ENCODE measurements at places on chromosomes 12 and 14.

- DNase-seq: no peak
These were observed 42.2 kb downstream of the JAG2 start for GRCh38 chr14:105126126-105126980.

GRCh38 chr14:69676723-69677122 lies 65.3 kb downstream of the SUSD6 start:
- DNase-seq: no peak

DNA sequence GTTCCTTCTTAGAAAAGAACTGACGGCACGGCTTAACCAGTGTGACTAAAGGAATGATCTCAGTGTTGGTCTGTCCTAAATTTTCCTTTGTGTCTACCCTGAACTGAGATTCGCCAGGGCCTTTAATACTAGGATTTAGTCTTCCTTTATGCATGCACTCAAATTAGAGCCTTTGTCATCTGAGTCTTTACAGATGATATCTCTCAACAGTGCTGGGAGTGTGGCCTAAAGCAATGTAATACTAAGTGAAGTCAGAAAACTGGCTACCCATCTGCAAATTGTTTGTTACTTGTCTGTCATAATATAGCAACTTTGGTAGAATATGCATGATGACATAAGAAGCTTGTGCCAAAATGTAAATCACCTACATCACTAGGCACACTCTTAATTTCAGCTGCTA lies 95.4 kb downstream of the PTPRO start:
- DNase-seq: no peak

- DNase-seq: no peak
These were observed 25.5 kb upstream of the P2RX4 start for GRCh38 chr12:121184425-121184824.

GRCh38 chr12:5170844-5171243 lies 127.2 kb downstream of the KCNA5 start:
- no peak for DNase-seq

GRCh38 chr12:84955298-84955697 lies 42.7 kb upstream of the SLC6A15 start:
- no peak for DNase-seq

- no peak for DNase-seq
These were observed 24.0 kb downstream of the RNF34 start for GRCh38 chr12:121423682-121424623.

GRCh38 chr12:131827961-131828534 lies at the start of gene MMP17:
MMP17 (plus strand) TSS chr12:131828393; CDS start chr12:131828495, 102 bp downstream.
- no peak for DNase-seq

GRCh38 chr14:30322819-30323218 lies 236.1 kb upstream of the G2E3 start:
- DNase-seq: no peak

DNA sequence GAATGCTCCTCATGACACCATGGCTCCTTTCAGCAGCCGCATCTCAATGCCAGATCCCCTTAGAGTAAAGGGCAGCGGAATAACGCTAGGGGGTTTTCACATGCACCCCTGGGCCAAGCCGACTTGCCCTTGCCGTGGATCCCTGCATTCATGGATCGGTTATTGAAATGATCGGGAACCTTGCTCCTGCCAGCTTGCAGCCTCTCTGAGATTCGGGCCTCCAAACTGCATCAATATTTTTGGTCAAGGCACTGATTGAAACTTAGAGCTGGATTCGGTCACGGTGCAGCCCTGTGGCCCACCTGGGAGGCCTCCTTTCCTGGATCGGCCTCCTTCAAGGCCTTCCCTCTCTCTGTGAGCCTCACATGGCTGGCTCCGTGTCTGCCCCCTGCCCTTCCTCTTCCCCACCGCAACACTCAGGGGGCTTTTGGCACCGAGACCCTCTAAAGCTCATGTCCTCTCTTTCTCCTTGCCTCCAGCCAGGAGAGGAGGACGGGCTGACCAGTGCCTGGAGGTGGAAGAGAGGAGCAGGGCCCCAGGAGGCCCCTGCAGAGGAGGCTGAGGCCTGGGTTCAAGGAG lies 1.8 kb downstream of the PTPN6 start:
- no peak for DNase-seq

DNA sequence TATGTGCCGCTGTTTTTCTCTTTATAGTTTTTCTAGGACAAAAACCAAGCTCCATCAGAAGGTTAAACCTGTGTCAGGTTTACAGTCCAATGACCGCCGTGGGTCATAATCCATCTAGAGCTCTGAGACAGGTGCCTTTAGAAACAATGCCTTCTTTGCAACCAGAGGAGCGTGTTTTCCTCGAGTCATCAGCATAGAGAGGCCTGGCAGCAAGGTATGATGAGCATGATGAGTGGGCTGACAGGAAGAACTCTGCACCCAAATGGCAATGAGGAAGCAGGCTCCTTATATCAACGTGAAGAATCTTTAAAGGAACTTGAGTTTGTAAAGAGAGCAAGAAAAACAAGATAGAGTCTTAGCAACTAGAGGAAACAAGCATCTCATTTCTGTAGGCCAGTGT lies 60.5 kb upstream of the NUDT4 start:
- DNase-seq: no peak

GRCh38 chr14:99644723-99645544 lies at the start of gene HHIPL1:
HHIPL1 (plus strand) TSS chr14:99645129; CDS start chr14:99645208, 79 bp downstream.
- DNase-seq: no peak

DNA sequence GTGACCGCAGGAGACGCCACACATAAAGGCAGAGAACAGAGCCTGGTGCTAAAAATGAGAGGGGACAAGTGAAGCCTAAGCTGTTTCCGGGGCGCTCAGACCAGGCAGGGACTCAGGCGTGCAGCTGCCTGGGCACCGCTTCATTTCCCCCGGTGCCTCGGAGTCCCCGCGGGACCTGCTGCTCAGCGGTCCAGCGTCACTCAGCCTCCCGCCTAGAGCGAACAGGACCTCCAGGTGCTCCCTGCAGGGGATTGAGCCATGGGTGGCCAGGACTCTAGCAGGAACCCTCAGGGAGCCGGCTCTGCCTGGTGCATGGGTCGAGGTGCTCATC lies 31.0 kb downstream of the CCDC85C start:
- no peak for DNase-seq

DNA sequence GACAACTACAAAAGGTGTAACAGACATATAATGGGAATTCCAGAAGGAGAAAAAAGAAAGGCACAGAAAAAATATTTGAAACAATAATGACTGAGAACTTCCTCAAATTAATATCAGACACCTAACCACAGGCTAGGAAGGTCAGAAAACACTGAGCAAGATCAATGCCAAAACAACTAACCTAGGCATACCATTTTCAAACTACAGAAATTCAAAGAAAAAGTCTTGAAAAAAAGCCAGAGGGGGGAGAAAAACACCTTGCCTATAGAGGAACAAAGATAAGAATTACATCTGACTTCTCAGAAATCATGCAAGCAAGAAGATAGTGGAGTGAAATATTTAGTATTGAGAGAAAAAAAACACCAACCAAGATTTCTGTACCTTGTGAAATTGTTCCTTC lies 77.8 kb downstream of the RIN3 start:
- DNase-seq: no peak

Measured in GM04504 (cell line).